OCI-M1 (cell line): ENCODE measurements at places on chromosomes 6 and 20.
A peak's percentile ranks its signal among the peaks of the same experiment; 100 is the strongest.

- DNase-seq: no peak
Measured at GRCh38 chr20:61931476-61932198, 134.0 kb downstream of the TAF4 start.

GRCh38 chr6:125114248-125114858 lies 39.2 kb upstream of the TPD52L1 start:
- DNase-seq: peak; percentile 83

DNA sequence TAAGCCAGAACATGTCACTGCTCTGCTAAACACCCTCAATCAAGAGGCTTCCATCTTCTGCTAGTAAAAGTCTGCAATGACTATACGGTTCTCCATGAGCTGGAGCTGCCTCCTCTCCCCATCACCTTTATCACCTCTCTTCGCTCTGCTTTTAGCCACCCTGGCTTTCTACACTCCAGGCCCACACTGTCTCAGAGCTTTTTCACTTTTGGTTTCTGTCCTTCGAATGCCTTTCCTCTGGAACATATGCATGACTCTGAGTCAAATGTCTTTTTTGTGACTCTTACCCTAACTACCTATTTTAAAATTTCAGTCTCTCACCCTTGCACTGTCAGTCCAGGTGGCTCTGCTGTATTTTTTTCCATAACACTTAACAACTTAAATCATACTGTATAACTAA lies 525.4 kb upstream of the RNF217 start:
- DNase-seq: no peak

GRCh38 chr20:53578492-53579222 lies 15.0 kb downstream of the ZNF217 start:
- peak; percentile 94 for DNase-seq

- peak; percentile 81 for DNase-seq
Measured at GRCh38 chr6:8588176-8588575, 152.8 kb upstream of the SLC35B3 start.

DNA sequence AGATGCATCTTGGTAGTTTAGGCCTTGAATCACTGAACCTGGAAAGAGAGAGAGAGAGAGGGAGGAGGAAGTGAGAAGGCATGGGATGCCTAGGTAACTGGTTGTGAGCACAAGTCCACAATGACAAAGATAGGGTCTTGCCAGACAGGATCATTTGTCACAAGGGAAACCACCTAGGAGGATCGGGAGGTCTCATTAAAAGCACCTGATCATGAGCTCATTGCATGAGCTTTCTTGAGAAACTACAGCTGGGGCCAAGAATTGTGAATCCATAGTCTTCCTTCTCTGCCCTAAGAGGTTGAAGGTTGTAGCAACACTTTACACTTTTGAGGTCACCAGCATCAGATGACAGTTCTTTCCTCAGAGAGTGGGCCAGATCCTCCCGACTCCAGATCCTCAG lies 195.7 kb downstream of the CD83 start:
- DNase-seq: no peak

DNA sequence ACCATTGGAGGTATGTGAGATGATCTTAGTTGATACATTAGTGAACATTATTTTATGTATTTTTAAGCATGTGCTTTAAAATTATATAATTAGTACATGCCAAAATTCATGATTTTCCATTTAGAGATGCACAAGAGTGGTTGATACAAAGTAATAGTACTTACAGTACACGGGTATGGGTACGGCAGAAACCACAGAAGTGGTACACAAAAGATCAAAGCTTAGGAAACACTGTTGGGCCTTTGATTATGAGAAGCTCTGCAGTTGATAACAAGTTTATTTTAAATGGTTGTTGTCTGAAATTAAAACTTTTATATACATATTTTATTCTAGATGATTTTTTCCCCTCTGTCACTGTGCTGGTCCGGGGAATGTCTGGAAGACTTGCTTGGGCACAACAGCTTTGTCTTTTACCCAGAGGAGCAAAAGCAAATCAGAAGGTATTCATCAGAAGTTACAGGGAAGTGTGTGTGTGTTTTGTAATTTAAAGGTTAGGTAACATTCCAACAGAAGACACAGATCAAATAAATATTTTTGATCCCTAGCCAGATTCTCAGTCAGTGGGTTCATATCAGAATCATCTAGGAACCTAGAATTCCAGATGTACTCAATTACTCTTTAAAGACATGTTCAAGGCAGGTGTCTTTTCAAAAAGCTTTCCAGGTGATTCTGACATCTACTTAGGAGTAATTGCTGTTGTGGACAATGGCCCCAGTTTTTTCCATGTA lies 32.5 kb upstream of the ADIG start:
- no peak for DNase-seq

DNA sequence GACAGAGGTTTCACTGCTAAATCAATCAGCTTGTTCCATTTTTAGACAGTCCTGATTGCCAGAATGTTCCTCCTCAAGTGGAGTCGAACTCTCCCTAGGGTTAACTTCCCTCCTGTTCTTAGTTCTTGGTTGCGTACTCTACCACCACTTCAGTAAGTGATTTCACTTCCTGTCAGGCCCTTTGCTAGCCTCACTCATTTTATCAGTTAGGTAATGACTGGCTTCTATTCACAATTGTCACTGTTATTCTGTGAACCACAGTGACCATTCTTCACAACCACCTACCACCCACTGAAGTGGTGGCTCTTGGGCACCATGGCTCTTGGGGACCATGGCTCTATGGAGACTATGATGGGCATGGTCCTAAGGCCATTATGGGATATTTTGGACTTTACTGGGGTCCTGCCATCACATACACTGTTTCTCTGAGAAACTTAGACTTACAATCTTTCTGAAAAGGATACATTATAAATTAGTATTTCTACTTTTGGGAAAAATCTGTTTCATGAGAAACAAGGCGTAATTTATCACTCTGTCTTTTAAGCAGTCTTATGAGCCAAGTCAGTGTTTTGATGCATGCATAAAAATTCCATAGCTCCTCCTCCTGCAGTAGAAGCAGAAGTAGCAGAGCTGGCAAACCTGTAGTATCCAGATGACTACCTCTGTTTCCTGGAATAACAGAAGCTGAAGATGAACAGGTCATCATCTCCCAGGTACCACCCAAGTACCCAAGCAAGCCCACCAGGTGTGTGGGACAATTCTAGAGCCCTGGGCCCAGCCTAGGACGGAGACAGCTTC lies 66.3 kb downstream of the ATXN1 start:
- DNase-seq: no peak

GRCh38 chr6:158284876-158285655 lies 27.2 kb upstream of the TULP4 start:
- no peak for DNase-seq

DNA sequence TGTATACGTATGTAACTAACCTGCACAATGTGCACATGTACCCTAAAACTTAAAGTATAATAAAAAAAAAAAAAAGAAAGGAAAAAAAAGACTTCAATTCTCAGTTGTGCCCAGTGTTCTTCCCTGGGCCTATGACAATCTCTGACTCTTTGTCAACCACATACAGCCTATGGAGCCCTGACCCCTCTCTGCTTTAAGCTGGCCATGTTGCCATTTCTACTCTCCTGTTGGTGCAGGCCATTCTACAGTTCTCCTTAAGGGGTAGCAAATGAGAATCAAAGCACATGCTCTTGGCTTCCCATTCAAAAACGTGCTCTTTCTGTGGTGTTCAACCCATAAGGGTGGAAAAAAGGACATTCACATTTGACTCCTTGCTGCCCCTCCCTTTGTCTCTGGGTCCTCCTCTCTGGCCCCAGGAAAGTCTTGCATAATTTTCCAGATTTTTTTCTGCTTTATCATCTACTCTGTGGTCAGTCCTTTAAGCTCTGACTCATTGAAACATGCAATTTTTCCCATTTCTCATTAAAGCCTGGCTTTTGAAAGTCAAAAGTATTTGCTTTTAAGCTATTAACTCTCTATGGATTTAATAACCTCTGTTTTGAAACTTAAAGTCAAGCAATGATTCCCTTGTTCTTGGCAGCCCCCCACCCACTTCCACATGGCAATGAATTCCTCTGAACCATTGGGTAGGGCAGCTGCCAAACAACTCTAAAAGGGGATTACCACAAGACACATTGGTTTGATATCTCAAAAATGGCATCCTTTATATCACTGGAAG lies 208.6 kb upstream of the MCHR2 start:
- DNase-seq: peak; percentile 86

GRCh38 chr6:148332088-148332487 lies 10.6 kb upstream of the SASH1 start:
- DNase-seq: no peak
